ENCODE measurements at places on chromosomes 13 and 19.
A peak's percentile ranks its signal among the peaks of the same experiment; 100 is the strongest.

DNA sequence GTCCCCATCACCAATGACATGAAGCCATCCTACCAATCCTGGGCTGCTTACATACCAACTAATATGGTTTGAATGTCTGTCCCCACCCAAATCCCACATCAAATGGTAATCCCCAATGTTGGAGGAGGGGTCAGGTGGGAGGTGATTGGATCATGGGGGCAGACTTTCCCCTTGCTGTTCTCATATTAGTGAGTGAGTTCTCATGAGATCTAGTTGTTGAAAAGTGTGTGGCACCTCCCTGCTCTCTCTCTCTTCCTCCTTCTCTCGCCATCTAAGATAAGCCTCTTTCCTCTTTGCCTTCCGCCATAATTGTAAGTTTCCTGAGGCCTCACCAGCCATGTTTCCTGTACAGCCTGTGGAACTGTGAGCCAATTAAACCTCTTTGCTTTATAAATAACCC is 53.6 kb upstream of the FAM124A start:
- peaks cover 13% of the 10 kb centered on the region for H3K27me3 ChIP-seq
- H3K36me3 ChIP-seq: no peaks in the 10 kb centered on the region
- peaks cover 2% of the 10 kb centered on the region for H3K4me1 ChIP-seq
- no peak overlapping the region for H3K27ac ChIP-seq
- H3K4me3 ChIP-seq: no peak overlapping the region

DNA sequence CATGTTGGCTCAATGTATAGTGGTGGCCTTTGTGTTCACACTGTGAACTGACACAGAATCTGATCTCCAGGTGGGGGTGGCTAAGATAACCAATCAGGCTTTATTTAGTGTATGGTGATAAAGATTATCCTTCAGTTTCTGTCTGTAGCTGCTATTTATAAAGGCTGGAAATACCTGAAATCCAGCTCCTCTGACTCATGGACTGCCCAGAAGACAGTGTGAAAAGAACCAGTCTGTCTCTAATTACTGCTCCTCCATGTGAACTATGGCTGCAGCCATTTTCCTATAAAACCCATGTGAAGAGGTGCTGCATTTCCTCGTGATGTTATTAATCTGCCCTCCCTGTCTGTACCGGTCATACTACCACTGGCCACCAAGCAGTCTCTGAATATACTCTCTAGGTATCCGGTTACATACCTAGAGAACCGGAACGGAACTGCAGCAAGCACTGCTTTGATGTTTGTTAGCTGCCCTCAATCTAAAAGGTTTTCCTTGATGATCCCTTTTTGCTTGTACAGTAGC is 238.0 kb downstream of the LHFPL6 start:
- no peak overlapping the region for H3K4me3 ChIP-seq
- no peaks in the 10 kb centered on the region for H3K27me3 ChIP-seq
- peaks cover 8% of the 10 kb centered on the region for H3K4me1 ChIP-seq
- no peak for DNase-seq
- no peak overlapping the region for H3K27ac ChIP-seq
- no peaks in the 10 kb centered on the region for H3K36me3 ChIP-seq

DNA sequence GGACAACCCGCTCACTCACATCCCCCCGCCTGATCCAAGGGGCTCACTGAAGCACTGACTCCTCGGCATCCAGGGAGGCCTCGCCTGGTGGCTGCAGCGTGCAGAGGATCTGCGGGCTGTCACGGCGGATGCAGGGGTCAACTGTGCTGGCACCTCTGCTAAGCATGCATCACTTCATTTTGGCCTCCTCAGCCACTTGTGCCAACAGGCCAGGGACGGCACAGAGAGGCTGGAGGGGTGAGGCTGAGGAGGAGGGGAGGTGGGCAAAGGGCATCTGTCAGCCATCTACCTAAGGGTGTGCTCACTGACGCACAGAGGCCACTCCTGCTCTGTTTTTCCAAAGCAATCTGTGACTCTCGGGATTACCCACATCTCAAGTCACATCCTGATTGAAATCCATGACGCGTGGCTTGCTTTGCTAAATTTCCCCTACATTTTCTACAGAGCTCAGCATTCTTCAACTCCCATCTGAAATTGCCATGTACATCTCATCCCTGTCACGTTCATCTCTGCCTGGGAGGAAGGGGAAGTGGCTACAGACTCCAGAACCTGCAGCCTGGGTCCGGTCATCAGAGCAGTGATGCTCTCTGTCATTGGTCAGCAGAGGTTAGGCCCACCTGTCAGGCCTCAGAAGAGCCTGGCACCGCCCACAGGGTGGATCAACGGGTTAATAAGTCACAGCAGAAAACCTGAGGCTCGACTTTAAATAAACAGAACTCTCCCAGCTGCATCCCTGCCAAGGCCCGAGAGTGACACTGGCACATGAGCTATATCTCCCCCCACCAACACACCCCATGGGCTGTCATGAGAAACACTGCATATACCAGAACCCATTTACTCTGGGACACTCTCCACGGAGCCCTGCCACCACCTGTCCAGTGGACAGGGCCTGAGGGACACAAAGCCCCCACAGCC is 17.6 kb downstream of the ELL start:
- no peaks in the 10 kb centered on the region for H3K27me3 ChIP-seq
- H3K36me3 ChIP-seq: no peaks in the 10 kb centered on the region
- peak overlapping the region; percentile 57 for H3K27ac ChIP-seq

DNA sequence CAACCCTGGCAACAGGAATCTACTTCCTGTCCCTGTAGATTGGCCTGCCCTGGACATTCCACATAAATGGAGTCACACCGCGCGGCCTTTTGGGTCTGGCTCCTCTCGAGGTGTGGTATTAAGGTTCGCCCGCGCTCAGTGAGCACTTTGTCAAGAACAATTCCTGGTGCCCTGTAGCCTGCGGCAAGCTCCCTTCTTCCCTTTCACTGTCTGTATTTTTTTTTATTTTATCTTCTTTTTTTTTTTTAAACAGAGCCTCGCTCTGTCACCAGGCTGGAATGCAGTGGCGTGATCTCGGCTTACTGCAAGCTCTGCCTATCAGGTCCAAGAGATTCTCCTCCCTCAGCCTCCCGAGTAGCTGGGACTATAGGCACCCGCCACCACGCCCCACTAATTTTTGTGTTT is 28.3 kb downstream of the PEX11G start:
- peaks cover 82% of the 10 kb centered on the region for H3K36me3 ChIP-seq
- no peaks in the 10 kb centered on the region for H3K27me3 ChIP-seq
- no peaks in the 10 kb centered on the region for H3K4me1 ChIP-seq
- DNase-seq: no peak
- H3K27ac ChIP-seq: no peak overlapping the region

DNA sequence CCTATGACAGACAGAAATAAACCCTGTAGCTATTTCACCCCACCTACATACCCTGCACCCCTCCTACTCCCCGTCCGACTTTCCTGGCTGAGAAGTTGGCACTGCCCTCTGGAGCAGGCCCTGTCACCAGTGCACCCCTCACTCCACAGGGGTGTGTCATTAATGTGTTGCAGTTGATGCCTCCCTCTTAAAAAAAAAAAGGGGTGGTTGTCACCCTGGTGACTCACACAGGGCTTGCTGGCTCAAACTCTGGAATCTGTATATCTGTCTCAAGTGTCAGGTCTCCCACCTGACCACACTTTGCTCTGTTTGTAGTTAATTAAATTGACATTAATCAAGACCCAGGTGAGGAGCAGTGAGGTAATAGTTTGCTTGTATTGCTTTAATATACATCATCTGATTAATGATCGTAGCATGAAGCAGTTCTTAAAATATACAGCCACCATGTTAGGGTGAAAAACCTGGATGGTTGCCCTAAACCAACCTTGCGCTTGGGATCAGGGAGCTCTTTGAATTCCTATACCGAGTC is 2.0 kb upstream of the GATAD2A start:
- peaks cover 22% of the 10 kb centered on the region for H3K4me1 ChIP-seq
- H3K4me3 ChIP-seq: no peak overlapping the region
- no peak for DNase-seq
- H3K27me3 ChIP-seq: no peaks in the 10 kb centered on the region
- H3K36me3 ChIP-seq: no peaks in the 10 kb centered on the region

DNA sequence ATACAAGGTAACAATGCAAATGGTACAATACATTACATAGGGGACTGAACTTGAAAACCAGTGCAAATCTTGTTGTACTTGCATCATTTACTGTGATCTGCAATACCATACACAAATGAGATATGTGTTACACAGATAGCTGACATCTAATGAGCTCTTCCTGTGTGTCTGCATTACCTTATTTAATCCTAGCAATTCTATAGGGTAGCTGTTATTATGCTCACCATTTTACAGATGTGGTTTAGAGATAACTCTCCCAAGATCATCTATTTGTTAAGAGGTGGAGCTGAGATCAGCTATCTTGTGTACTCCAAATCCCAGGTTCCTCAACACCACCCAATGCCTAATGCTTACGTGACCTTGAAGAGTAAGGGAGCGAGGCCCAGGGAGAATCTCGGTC is 21.4 kb upstream of the SERP2 start:
- H3K4me3 ChIP-seq: no peak overlapping the region
- no peaks in the 10 kb centered on the region for H3K36me3 ChIP-seq
- no peaks in the 10 kb centered on the region for H3K4me1 ChIP-seq
- no peak overlapping the region for H3K27ac ChIP-seq

DNA sequence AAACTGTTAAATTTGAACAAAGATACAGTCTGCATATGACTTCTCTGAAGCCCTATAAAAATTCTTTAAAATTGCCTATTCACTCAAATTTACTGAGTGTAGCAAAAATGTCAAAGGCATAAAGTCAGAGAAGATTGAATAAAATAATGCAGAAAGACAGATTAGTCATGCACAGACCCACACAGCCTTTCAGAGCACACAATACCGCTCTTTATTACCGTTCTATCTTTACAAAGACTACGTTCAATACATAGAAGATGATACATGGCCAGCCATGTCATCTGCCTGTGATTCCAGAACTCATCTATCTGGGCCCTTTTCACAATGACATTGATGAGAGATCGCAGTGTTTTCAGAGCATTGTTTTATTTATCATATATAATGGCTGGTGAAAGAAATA is 107.2 kb downstream of the URI1 start:
- H3K4me3 ChIP-seq: no peak overlapping the region
- DNase-seq: no peak
- no peak overlapping the region for H3K27ac ChIP-seq
- peaks cover 5% of the 10 kb centered on the region for H3K36me3 ChIP-seq

GRCh38 chr19:47508721-47509120 is 6.1 kb downstream of the NAPA start:
- peaks cover 17% of the 10 kb centered on the region for H3K36me3 ChIP-seq
- no peak overlapping the region for H3K4me3 ChIP-seq
- no peak for DNase-seq
- H3K27me3 ChIP-seq: no peaks in the 10 kb centered on the region
- no peak overlapping the region for H3K27ac ChIP-seq

DNA sequence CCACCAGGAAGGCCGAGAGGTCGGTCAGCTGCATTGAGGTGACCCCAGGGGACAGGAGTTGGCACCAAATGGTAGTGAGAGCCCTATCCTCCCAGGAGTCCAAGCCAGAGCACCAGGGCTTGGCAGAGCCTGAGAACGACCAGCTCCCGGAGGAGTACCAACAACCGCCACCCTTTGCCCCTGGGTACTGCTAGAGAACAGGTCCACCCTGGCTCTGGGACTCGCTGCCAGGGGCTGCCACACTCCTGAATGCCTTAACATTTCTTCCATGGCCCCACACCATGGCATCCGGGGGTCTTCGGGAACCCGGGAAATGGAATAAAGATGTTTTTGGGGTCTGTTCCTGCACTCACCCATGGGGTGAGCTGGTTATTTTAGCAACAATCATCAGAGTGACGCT is 14.1 kb downstream of the HSH2D start:
- no peak overlapping the region for H3K4me3 ChIP-seq
- H3K27ac ChIP-seq: no peak overlapping the region
- no peaks in the 10 kb centered on the region for H3K27me3 ChIP-seq
- H3K4me1 ChIP-seq: no peaks in the 10 kb centered on the region
- no peak for DNase-seq

DNA sequence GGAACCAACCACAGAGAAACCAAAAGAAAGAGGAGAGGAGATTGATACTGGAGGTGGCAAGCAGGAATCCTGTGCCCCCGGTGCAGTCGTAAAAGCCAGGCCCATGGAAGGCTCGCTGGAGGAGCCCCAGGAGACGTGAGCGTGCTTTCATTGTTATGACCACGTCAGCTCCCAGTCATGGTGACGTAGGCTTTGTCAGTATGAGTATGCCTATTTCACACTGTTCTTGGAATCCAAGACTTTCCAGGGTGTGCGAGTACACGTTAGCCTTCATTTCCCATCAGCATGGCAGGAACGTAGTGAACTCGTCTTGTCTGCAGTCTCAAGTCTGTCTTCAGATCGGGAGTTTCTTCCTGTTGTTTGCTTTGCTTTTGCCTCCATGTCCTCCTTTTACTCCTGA is 15.4 kb upstream of the CHAMP1 start:
- H3K4me1 ChIP-seq: peaks cover 9% of the 10 kb centered on the region
- no peak for DNase-seq
- no peak overlapping the region for H3K4me3 ChIP-seq
- H3K36me3 ChIP-seq: peaks cover 65% of the 10 kb centered on the region
- H3K27ac ChIP-seq: no peak overlapping the region

DNA sequence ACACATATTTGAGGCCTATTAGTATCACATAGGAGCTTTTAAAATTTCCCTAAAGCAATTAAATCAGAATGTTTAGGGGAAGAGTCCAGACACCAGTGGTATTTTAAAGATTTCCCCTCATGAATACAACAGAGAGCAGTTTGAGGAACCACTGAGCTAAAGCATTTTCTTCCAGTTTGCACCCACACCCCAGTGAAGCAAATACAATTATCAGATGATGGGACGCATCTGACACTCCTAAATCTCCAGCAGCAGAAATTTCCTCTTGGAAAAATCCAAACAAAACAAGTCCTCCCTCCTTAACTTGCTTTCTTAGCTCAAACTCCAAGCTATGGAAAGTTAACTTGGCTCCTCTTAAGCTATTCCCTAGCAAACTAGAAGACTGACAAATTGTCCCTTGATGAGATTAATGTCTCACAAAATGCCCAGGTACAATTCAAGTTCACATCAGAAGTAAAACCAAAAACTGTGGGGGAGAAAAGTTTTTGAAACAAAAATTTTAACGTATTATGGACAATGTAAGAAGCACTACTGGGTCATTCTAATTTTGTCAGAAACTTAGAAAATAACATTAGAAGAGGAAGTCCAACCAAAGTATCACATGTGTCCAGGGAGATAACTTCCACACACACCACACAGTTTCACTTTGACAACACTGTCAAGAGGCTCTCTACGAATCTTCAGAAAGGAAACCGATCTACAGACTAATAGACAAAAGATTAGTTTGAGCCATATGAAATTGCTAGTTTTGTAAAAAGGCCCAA is 74.1 kb downstream of the ABCC4 start:
- peak; percentile 66 for DNase-seq
- no peak overlapping the region for H3K27ac ChIP-seq
- H3K4me3 ChIP-seq: no peak overlapping the region
- no peaks in the 10 kb centered on the region for H3K4me1 ChIP-seq
